ENCODE measurements at places on chromosomes 12 and 14.

DNA sequence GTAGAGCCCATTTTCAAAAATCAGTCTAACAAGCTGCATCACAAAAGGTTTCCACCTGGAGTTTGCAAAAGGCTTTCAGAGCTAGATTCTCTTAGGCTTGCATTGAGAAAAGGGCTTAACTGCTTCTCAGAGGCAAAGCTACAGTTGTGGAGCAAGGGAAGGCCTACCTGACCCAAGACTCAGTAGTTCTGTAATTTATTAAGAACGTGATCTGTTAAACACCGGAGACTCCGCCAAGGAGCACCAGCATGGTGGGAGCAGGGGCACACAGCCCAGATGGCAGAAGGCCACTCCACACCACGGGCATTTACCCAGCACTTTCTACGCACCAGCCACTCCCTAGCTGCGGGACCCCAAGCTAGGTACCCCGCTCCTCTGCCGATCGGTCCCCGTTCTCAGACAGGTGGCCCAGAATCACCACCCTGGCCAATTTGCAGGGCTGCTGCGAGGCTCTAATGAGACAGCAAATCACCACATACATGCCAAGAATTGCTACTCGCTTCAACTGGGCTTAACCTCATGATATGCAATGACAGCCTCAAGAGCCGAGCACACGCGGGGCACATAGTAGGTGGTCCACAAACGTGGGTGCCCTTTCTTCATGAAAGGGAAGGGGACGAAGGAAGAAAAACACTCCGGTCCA, 1.5 kb downstream of the ITPK1 start:
- no peak for DNase-seq

DNA sequence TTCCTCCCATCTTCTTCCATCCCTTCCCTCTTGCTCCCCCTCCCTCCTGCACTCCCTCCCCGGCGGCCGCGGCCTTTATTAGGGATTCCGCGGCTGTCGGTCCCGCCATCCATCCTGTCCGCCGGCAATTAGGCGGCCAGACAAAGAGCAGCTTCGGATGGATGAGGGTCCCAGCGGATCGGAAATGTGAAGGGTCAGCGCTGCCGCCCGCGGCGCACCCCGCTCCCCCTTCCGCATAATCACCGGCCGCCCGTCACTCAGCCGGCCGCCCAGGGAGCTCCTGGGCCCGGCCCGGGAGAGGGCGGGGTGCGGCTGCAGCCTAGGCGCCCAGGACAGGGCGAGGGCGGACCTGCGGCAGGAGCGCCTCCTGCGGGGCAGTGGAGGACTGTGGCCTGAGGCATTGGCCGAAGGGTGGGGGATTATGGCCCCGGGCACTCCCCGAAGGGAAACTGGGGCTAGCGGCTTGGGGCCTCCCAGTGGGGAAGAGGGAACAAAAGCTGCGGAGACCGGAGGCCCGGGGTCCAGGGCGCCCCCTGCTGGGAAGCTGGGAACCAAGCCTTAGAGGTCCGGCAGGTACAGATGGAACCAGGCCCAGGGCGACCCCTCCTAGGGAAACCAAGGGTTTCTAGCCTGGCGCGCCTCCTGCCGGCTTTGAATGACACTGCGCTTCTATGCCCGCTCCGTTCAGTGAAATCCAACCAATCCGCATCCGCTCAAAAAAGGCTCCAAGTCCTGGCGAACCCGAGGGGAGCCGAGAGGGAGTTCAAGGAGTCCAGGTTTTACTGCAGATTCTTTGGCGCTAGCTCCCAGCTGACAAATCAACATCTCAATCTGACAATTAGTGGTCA, 4.4 kb upstream of the DNAJC22 start:
- peak; percentile 68 for DNase-seq

- no peak for DNase-seq
Observed at GRCh38 chr14:99262977-99263448, 9.0 kb downstream of the BCL11B start.

DNA sequence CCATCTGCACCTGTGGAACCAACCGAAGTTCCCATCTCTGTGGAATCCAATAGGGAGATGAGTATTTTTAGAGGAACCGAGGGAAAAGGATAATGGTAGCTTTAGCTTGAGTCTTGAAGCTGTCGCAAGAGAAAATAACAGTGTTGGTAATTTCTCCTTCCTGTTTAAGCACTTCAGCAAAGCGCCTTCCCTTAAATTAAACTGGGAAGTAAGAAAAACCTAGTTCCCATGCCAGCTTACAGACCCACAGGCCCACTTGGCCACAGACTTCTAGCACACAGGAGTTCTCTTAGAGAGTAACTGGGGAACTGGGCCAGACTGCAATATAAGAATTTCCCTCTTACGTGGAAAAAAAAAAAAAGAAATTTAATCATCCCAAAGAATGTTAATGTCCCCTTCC, 223.8 kb downstream of the EFCAB11 start:
- no peak for DNase-seq

DNA sequence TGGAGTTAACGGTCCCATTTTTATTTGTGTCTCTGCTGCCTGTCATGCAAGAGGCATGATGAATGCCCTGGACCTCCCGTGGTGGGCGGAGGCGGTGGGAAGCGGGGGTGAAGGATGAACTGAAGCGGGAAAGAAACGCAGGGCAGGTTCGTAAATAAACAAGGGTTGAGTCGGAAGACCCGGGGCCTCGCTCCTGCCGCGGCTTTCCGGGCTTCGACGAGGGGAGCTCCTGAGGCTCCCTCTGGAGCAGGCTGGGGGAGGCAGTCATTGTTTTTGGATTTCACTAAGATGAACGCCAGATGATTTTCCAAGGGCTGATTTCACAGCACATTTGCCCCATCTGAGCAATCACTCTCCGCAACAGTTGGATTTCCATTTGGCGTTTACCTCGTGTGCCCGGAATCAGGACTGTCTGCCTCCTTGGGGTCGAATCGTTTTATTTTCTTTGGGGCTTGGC, 130.2 kb downstream of the SLC38A6 start:
- peak; percentile 74 for DNase-seq

DNA sequence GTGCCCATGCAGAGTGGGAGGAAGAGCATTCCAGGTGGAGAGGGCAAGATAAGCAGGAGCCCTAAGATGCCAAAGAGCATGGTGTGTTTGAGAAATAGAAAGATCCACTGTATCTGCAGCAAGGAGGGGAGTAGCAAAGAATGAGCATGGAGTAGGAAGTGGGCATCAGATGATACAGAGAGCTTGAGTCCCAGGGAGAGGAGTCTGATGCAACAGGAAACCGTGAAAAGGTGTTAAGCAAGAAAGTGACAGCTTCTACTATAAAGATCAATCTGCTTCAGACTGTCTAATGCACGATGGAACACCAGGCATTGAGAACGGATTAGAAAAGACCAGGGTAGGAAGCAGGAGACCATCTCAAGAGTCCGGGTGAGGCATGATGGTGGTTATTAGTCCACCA, 12.3 kb upstream of the GPRC5D start:
- DNase-seq, result no peak

GRCh38 chr14:40656311-40656710, 950.4 kb upstream of the LRFN5 start:
- DNase-seq, result no peak

- peak; percentile 75 for DNase-seq
Observed at GRCh38 chr12:26275313-26276131, 80.1 kb downstream of the SSPN start.

DNA sequence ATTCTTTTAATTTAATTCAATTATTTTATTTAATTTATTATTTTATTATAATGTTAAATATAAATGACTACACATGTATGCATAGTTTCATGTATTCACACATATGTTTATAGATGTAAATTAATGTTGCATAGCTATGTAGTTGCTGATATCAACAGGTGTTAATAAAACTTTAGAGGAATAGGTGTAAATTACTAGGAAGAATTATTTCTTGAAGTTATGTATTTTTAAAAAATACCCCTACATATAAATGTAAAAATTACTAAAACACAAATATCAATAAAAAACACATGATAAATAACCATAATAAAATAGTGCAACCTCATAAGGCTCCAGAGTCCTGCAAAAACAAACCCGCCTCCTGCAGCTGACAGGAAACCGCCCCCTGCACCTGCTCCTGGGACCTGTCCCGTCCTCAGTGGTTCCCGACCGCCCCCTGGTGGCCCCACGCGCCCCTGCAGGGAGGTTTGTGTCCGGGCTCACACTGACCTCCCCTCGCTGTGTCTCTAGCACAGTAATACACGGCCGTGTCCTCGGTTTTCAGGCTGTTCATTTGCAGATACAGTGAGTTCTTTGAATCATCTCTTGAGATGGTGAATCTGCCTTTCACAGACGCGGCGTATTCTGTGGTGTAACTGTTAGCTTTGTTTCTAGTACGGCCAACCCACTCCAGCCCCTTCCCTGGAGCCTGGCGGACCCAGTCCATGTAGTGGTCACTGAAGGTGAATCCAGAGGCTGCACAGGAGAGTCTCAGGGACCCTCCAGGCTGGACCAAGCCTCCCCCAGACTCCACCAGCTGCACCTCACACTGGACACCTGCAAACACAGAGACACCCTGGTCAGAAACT, 1264.0 kb downstream of the TMEM121 start:
- no peak for DNase-seq

GRCh38 chr12:24955389-24955788, 6.5 kb upstream of the BCAT1 start:
- peak; percentile 51 for DNase-seq

Measured in astrocyte of the spinal cord (primary cell).